Astrocyte of the cerebellum (primary cell): ENCODE measurements at places on chromosomes 5 and 9.

DNA sequence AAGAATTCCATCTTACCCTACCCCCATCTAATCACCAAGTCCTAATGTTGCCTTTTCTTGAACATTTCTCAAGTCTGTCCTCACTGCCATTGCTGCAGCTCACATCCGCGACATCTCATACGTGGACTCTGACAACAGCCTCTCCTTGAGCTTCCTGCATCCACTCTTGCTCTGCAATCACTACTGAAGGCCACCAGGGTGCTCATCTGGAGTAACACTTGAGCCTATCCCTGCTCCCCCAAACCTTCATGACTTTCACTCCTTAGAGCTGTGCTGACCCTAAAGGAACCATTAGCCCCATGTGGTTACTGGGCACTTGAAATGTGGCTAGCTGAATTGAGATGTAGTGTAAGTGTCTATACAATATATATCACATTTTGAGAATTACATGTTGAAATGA lies 46.4 kb upstream of the CTXN3 start:
- DNase-seq = no peak

- peak; percentile 87 for DNase-seq
These were observed 227.1 kb upstream of the NREP start for GRCh38 chr5:111984044-111984443.

DNA sequence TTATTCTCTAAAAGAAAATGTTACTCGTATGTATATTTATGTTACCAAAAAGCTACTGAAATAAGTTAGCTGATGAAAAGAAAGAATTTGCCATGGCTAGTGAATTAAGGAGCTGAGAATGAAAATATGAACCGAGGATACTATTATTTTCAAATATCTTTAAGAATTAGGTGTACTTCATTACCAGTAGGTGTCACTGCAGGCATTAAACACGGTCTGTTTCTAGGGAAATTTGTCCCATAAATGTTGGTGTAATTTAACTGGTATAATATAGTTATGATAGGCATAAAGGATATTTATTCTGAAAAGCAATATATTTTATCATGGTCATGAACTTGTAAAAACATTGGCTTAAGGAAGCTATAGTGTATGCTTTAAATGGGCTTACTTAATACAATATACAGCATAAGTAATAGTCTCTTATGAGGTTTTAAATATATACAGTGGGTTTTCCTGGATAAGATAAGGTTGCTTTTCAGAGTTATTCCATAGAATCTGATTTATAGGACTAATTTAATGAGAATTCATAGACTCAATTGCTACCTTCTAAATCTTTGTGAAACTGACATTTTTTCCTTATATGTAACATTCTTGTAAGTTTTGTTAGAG lies 72.4 kb upstream of the MPDZ start:
- DNase-seq = peak; percentile 71

DNA sequence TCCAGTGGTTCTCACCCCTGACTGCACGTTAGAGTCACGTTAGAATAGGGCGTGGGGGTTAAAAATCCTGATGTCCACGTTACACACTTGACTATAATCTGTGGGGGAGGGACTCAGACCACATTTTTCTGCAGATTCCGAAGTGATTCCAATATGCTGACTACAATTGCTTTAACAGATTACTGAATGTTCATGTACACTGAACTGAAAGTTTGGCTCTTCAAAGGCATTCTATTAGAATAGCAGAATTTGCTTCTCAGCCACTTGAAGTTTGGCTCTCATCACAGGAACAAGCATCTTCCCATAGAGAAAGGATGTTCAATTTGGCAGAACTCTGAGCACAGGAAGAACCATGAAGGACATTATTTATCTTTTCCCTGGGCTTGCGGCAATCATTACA lies 84.5 kb downstream of the HAPLN1 start:
- no peak for DNase-seq

DNA sequence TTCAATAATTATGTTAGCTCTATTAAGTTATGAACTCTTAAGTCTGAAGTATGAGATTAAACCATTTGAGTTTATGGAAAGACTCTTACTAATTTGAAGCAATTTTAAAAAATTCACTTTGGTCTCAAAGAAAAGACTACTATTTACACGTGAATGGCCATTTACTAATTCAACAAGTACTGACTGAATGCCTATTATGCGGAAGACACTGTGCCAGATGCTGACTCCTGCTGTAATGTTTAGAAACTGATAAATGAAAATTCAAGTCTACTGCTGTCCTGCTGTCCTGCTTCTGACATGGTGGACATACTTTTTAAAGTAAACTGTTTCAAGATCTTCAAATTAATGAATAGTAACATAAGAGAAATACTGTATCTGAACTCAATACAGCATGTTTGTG lies 116.2 kb downstream of the MPDZ start:
- no peak for DNase-seq

- DNase-seq = no peak
These were observed 22.5 kb upstream of the ADAMTSL1 start for GRCh38 chr9:18451406-18451805.

DNA sequence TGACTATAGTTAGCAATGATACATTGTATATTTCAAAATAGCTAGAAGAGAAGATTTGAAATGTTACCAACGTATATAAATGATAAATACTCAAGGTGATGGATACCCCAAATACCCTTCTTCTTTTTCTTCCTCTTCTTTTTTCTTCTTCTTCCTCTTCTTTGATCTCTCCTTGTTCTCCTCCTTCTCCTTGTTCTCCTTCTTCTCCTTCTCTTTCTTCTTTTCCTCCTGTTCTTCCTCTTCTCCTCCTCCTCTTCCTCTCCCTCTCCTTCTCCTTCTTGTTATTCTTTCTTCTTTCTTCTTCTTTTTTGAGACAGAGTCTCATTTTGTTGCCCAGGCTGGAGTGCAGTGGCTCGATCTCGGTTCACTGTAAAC lies 616 bp upstream of the SPEF2 start:
- no peak for DNase-seq

- no peak for DNase-seq
These were observed 1.3 kb downstream of the GADD45G start for GRCh38 chr9:89606049-89606623.

GRCh38 chr9:84076384-84076783 lies 95.8 kb downstream of the RMI1 start:
- no peak for DNase-seq

GRCh38 chr5:92980491-92980890 lies 600.5 kb downstream of the NR2F1-AS1 start:
- DNase-seq = no peak

DNA sequence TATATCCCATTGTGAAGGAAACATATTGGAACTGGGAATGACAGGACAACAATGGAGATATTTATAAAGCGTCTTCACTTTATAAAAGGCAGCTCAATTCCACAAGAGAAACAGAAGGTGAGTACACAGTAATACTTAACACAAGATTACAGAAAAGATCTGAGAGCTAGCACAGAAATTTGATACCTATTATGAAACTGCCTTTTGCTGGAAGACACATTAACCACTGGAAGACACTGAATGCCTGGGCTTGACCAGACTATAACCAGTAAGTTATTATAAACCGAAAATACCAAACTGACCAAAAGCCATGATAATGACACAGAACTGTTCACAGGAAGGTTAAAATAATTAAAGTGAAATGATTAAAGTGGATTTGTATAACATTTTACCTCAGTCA lies 195.4 kb downstream of the NR2F1-AS1 start:
- peak; percentile 35 for DNase-seq

DNA sequence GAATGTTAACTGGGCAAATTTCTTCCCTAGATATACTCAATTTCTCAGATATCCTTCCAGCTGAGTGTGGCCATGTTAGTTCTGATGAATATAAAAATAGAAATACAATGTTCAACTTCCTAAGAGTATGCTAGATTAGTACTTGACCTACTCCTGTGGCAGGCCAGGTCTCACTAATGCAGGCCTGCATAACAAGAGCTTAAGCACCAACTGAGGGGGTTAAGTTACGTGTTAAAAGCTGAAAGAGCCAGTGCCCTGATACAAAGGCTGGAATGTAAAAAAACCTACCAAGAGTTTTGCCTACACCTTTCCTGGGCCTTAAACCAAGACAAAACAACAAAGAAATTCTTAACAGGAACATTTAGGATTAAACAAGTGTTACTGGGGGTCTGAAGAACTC lies 102.8 kb downstream of the MRPS30 start:
- DNase-seq = no peak

GRCh38 chr5:32767948-32768467 lies 56.9 kb downstream of the NPR3 start:
- no peak for DNase-seq

DNA sequence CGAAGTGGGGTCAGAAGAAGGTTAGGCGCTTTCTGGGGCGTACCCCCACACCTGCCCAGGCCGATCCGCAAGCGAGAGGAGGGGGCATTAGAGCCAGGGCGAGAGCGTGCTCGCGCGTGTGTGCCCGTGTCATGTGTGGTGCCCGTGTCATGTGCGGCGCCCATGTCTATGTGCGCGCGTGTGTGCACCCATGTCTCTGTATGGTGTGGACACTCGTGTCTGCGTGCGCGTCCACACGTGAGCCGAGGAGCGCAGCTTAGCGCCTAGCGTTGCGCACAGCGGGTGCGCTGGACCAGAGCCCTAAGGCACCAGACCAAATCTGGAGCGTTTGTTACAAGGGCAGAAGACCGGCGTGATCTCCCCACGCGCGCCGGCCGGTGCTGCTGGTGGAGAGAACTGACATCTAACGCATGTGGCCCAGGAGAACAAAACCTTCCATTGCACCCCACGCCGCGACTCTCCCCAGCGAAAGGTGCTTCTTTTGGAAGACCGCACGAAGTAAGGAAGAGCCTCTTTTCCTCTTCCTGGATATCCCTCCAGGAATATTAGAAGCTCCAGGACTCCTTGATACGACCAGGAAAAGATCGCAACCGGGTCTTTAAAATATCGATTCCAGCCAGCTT lies 644 bp downstream of the NIM1K start:
- no peak for DNase-seq

DNA sequence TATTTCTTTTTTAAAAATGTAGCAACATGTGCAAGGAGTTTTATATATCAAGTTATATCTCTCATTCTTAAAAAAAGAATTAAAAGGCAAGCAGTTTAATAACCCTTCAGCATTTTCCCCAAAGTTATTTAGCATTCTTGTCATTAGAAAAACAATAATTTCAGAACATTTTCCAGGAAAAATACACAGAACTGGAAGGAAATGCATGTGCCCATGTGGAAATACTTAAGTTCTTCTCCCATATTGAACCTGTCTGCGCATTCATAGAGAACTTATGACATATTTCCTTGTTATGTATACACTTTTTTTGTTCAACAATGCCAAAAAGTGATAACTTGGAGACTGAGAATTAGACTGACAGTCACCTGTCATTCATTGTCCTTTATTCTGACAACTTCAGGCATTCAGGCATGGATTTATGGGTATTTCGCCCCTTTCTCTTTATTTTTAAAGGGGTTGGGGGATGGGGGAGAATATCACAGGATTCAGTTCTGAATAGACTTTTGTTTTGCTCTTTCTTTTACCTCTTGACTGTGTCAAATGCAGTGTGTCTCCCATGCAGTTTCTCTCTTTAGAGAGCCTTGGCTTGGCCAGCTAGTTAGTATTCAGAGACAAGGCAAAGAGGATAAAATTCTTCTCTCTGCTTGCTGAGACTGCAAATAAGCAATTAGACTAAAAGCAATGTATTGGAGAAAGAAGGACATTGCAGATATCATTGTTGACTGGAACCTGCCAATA lies 701.0 kb downstream of the NR2F1-AS1 start:
- DNase-seq = no peak

DNA sequence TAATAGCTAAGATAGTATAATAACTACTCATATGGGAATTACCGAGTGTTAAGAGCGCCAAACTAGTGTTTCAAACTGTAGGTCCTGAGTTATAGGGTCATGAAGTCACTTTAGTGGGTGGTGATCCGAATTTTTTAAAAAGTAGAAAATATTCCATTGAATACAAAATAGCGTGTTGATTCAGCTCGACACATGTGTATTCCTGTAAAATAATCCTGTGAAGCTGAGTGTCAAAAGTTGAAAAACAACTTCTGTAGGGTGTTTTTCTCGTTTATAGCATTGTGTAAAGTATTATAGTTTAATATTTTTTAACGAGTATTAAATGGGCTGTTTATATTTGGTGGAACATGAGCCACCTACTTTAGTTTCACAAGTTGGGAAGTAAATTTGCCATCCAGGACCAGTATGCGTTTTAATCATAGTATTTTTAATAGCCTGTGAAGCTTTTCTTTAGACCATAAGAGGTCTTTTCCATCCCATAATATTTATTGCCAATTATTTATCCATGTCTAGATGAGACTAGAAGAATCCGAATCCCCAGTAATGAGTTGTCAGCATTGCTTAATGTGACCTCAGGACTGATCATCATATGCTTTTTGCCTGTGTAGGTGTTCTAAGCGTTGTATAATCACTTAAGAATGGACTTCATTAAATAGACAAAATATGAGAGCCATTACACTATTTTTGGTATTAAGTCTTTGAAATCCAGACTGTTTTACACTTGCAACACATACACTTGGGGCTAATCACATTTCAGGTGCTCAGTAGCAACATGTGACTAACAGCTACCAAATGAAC lies 84.1 kb downstream of the PTPDC1 start:
- DNase-seq = no peak

- peak; percentile 88 for DNase-seq
These were observed 16.0 kb downstream of the ZNF462 start for GRCh38 chr9:106878934-106879333.

DNA sequence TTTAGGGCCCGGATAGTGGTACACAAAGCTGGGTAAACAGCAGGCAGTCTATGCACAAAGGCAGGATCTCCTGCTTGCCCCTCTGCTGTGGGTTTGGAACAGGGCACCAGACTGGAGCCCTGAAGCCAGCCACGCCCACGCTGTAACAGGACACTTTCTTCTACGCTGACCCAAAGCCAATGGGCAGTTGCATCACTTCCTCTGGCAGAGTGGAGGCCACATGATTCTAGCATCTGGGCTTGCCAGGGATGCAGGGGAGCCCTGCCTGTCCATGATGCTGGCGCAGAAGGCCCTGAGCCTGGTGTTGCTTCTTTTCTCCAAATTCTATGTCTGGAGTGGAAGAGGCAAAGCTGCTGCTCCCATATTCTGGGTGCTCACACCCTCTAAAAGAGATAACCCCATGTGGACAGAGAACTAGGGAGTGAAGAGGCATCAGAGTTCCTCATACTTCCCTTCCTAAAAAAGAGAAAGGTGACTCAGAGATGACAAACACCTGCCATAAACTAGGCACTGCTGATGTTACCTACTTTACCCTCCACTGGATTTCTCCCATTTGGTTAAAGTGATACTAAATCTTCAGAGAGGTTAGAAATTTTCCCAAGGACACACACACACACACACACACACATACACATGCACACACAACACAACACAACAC lies 260.3 kb upstream of the KLF4 start:
- DNase-seq = peak; percentile 80

DNA sequence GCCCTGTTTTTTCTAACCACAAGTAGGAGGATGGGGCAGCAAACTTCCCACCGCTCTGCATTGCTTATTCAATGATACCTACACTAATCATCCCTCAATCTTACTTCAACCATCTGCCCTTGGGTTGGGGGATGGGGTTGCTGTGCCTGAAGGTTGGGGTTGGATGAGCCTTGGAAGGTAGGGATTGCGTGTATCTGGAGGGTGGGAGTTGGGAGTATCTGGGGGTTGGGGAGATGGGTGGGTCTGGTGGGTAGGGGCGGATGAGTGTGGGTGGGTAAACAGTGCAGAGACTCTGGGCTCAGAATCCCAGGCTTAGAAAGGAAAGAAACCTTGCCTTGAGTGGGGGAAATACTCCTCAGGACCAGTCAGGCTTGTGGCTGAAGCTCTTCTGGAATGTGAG lies 467.4 kb downstream of the DIRAS2 start:
- DNase-seq = no peak
